Ureter (tissue), 1 donor: ENCODE measurements at places on chromosomes 12 and 14. TPM values are rescaled to one million over a fixed set of nuclear protein-coding genes. Genes with fewer than 3 reads are reported as not detected.
A peak's percentile ranks its signal among the peaks of the same experiment; 100 is the strongest.

DNA sequence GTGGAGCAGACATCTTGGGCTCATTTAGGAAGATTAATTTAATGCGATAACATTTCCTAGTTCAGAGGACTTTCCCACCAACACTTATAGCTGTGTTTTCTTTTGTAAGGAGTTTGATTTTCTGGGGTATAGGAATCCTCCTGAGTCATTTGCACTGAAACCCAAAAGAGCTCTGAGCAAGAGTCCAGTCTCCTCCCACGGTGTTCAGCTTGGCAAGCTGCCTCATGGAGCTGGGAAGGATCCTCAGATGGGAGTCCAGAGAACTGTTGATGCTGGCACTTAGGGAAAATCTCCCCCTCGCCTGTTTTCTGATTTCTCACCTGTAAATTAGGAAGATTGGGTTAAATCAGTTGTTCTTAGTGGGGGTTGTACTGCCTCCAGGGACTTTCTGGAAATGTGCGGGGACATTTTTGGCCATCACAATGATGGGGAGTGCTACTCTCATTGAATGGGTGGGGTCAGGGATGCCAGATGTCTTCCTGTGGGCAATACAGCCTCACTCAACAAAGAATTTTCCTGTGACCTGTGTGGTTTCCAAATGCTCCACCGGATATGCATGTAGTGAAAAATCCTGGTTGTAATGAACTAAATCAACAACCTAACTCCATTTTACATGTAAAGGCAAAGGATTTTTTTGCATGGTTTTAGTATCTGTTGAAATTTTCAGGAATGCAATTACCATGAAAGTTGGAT, 150.6 kb downstream of the ADCK1 start:
- DNase-seq: no peak

DNA sequence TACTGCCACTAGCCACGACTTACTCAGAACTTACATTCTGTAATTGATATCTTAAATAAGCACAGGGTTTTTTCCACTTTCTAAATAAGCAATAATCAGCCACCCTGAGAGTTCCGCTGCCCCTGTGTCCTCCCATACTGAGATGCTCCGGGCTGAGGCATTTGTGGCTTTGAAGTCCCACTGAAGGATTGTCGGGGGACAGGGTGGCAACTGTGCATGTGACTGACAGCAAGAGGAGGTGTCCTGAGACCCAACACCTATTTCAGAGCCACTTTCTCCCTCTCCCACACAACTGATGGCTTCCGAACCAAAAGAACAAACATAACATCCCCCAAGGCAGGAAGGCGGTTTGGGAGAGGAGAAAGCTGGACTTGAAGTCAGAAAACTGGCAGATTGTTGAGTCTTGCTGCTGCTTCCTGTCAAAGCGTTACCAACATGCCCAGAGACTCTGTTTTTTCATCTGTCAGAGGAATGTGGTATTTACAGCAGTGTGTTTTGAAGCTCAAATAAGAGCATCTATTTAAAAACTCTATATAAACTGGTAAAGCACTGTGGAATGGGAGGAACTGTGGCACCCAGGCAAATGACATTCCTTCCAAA, 157.9 kb upstream of the FKBP4 start:
- no peak for DNase-seq

GRCh38 chr12:80798281-80798680, 81.6 kb downstream of the MYF5 start:
- no peak for DNase-seq

DNA sequence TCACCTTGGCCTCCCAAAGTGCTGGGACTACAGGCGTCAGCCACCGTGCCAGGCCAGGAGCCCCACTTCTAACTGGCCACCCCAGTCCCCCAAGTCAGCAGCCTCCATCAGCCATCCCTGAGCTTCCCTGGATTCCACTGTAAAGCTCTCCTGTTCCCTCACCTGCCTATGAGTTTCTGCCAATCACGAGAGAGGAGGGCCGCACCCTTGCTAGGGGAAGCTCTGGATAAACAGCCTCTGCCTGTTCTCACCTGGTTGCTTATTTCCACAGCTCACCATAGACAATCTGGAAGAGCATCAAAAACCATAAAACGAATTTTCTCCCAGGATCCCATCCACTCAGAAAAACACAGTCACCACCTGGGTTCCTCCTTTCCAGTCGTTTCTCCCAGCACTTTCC, 5.0 kb downstream of the CDCA4 start:
- no peak for DNase-seq

- DNase-seq: no peak
Observed at GRCh38 chr12:98149691-98150210, 365.6 kb upstream of the TMPO start.

- DNase-seq: peak; percentile 23
Observed at GRCh38 chr12:34396006-34396860, 373.9 kb downstream of the ALG10 start.

DNA sequence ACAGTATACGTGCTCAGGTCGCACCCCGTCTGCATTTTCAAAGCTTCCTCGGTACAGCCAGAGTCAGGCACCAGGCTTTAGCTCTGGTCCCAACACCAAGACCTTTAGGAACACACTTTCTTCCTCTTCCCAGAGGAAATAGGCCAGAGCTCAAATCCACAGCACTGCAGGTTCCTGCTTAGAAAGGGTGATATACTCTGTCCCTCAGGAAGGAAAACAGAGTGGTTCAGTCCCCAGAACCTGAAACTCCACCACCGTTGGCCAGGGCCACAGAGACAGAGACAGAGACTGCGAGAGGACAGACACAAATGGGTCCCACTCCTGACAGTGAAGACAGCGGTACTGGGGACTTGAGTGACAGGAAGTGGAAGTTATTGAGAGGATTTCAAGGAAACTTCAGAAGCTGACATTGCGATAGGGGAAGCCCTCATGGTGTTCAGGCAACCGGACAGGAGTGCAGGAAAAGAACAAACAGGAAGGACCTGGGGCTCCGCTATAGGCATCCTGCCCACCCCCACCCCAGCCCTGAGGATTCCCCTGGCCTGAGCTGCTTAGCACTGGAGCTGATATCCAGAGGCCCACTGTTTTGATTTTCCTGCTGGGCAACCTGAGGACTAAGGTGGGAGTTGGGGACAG, 5.5 kb upstream of the KRT8 start:
- no peak for DNase-seq

DNA sequence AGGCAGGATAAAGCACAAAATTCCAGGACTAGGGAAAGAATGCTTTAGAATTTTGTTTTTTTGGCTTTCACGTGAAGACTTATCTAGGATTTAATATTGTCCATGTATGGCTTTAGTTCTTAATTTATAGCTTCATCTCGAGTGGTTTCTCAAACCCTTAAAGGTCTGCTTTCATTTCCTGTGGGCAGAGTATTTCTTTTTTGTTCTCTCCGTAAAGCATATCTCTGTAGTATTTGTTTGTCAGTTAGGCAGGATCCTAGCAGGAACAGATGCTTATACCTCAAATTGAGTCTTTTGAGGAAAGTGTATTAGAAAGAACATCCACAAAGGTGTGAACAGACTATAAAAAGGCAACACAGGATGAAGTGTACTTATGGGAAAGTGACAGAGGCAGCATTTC, 697.1 kb upstream of the SEL1L start:
- no peak for DNase-seq

GRCh38 chr14:102320033-102320660, 601 bp downstream of the ZNF839 start:
- DNase-seq: no peak

GRCh38 chr14:54976316-54976715, 50.6 kb downstream of the WDHD1 start:
- no peak for DNase-seq

Gene ENDOU
- total RNA-seq: 0.89 TPM

GRCh38 chr12:81329085-81329484, 251.2 kb downstream of the ACSS3 start:
- DNase-seq: no peak

DNA sequence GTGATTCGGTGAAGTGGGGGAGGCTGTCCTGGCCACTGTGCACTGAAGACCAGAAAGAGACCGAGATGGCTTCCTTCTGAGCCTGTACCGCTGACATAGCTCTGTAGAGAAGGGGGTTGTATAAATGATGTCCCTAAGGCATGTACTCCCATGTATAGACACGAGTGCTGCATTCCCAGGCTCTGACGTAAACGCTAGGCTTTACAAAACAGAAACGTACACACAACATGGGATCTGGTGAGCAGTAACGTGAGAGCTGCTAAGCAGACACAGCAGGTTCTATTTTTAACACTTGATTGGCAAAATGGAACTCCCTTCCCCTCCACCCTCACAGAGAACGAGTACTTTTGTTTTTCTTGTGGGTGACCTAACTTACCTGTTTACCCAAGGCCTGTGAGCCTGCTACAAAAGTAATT, 35.9 kb downstream of the ACADS start:
- no peak for DNase-seq

Gene ZNF219
- 47.2 TPM for total RNA-seq

- no peak for DNase-seq
Observed at GRCh38 chr12:12194206-12194605, 72.6 kb downstream of the LRP6 start.

Gene E2F7
- total RNA-seq: 1.7 TPM

DNA sequence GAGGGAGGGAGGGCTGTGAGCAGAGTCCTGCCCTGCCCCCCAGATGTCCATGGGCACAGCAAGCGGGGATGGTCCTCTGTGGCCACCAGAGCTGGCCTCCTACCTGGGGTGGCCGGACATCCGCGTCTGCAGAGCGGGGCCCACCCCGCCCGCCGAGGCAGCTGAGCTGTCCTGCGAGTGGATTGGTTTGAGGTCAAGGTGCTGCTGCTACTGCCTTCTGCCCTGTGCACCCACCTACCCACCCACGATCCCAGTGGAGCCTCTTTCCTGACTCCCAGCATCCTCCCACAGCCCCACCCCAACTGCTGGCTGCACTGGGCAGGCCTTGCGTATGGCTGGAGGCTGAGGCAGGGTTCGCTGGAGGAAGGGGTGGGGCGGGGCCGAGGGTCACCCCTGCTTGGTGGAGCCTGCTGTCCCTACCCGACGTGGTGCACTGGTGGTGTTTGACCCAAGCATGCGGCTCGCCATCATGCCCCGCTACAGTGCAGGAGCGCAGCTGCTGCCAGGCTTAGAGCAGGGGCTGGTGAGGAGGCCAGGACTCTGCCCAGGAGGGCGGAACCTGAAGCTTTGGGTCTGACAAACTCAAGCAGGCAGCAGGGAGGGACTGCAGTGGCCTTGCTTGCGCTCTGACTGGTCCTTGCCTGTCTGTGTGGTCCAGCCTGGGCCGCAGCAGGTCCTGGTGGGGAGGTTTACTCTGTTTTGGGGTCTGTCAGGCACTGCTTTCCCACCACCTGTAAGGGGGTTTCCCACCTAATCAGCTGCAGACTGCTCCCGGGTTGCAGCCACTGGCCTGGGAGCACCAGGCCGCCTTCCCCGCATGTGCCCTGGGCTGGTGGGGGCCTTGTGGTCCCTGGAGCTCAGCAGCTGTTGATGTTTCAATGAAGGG, 23.7 kb downstream of the CEP170B start:
- DNase-seq: no peak

DNA sequence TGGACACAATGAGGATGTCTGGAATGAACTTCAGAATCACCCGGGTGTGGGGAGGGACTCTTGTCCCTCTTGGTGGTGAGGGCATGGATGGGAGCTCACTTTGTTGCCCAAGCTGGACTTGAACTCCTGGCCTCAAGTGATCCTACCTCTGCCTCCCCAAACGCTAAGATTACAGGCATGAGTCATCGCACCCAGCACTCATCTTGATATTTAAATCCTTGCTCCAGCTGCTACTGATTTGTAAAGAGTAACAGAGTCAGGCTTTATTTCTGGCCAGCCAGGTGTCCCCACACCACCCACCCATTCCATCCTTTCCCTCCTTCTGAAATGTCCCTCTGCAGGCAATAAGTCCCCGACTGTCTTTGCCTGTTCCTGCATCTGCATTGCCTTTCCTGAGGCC, 4.9 kb downstream of the DDX54 start:
- no peak for DNase-seq

Gene SOAT2
- 0.18 TPM for total RNA-seq

DNA sequence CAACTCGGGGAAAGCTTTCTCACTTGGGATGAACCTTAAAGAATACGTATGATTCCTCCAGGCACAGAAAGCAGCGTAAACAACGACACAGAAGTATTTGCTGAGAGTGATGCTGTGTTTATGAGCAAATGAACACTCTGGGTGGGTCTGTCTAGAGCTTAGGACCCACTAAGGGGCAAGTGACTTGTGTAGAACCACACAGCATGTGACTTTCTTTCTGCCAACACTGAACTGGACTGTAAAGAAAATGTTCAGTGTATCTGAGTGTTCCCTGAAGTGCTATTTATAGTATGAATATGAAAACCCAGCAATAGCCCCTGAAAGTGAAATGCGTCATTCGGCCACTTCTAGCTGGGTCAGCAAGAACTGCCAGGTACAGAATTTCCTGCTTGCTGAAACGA, 78.5 kb downstream of the ST8SIA1 start:
- DNase-seq: no peak

GRCh38 chr12:7107636-7108002, 1.4 kb downstream of the C1RL start:
- DNase-seq: no peak

Gene NINJ2
- 4.9 TPM for total RNA-seq

DNA sequence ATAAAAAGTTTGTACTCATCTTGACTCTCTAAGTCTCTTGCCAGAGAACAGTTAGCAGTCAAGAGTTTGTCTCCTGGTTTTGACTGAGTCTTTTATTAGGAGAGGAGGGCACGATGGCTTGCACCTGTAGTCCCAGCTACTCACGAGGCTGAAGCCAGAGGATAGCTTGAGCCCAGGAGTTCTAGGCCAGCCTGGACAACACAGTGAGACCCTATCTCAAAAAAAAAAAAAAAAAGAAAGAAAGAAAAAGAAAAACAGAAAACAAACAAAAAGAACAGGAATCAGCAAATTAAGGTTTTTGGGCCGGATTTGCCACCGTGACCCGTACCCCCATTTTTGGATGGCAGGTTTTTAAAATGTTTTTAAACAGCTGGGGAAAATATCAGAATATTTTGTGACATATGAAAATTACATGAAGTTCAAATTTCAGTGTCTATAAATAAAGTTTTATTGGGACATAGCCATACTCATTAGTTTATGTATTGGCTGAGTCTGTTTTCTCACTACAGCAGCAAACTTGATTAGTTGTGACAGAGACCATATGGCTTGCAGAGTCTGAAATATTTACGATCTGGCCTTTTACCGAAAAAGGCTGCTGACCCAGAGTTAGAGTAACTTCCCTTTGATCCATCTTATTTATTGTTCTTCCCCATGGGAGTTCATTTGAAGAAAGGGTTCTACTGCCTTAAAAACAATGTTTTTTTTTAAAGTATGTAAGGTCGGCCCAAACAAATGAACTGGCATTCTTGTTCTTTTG, 31.2 kb downstream of the VEZT start:
- DNase-seq: no peak
